ENCODE measurements at places on chromosomes 2 and 18.

GRCh38 chr2:121049131-121049530 is 235.9 kb downstream of the TFCP2L1 start:
- no peak for DNase-seq

DNA sequence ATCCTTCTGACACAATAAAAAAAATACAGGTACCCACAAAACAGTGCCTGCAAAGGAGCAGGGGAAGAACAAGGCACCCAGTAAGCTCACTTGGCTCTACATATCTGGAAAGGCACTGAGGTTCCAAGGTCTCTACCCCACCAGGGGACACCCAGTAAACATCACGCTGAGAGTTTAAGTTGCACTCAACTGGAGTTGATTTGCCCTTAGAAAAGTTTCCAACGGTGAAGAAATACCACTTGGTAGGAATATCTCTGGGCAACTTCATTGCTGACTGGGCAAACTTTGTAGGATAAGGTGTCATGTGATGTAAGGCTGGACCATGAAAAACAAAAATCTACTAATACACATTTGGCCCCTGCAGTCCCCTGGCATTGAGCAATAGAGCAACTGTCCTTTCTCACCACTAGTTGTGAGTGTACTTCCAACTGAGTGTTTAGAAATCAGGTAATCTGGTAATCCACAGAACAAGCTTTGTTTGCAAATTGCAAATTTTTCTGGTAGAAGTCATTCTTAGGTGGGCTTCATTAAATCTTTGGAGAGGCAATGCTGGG is 14.2 kb downstream of the ST8SIA3 start:
- DNase-seq, result no peak

- no peak for DNase-seq
Measured at GRCh38 chr18:13793819-13794218, 30.1 kb upstream of the MC5R start.

DNA sequence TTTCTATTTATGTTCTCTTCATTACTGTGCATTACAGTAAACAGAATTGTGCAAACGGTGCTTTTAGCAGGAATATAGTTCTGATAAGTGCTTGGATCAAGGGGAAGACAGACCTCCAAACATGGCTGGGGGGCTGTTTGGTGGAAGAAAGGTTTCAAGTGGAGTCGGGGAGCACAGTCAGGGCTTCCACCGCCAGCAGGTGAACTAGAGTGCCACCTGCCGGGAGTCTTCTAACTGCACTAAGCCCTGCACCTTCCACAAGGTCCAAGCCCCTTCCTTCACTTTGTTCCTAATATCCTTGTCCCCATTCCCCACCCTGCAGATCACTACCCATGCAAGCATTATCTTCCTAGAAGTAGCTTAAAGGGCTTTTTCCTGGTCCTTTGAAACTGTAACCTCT is 11.1 kb downstream of the ONECUT2 start:
- no peak for DNase-seq

DNA sequence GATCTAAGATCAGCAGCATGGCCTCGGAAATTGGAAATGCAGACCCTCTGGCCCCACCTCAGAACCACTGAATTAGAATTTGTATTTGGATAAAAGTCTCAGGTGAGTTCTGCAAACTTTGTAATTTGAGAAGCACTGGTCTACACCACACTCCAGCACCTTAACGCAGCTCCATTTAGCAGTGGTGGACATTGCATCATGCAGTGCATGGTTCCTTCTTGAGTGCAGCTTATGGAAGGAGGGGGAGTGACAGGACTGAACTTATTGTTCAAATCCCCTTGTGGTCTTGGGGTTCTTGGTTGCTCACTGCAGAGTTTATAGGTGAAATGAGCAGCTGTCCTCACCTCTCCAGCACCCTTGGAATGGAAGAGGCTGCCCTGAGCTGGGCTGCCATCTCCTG is 17.4 kb upstream of the STEAP3 start:
- DNase-seq, result no peak

DNA sequence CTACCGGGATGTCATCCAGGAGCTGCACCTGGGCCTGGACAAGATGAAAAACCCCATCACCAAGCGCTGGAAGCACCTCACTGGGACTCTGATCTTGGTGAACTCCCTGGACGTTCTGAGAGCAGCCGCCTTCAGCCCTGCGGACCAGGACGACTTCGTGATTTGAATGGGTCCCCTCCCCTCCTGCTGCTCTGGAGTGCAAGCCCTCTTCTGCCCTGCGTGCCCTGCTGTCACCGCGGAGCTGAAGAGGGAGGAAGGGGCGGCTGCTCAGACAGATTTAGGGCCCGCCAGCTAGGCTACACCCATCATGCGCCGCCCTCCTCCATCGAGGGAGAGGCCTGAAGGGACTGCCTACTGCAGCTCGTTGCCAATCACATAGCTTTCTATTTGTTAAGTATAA is 101.8 kb downstream of the SH3BP4 start:
- no peak for DNase-seq

GRCh38 chr2:43347746-43348145 is 121.3 kb upstream of the ZFP36L2 start:
- no peak for DNase-seq
